A549 treated with CORT108297 at 1 μM for 4 hours (cell line): ENCODE measurements at places on chromosomes 4 and X. TPM values are rescaled to one million over a fixed set of nuclear protein-coding genes. Genes with fewer than 3 reads are reported as not detected.

Gene BMP3
- total RNA-seq = not detected in 5 replicates

Gene FAM200B
- total RNA-seq = 29.0 to 38.8 TPM (median 32.7 TPM) in 5 replicates

Gene FREM3
- not detected in 5 replicates for total RNA-seq

Gene BLTP1
- total RNA-seq = 5.3 to 9.7 TPM (median 8.8 TPM) in 5 replicates

Gene BEX5
- total RNA-seq = not detected in 5 replicates

Gene ADGRG4
- total RNA-seq = not detected in 5 replicates

Gene KLF8
- total RNA-seq = 0.03 to 0.08 TPM in 2 of 5 replicates, not detected in the others

Gene TDO2
- 0.43 to 1.2 TPM (median 0.90 TPM) in 5 replicates for total RNA-seq

Gene GPAT3
- total RNA-seq = 37.1 to 44.8 TPM (median 41.4 TPM) in 5 replicates

Gene CCDC110
- 0.04 to 0.09 TPM (median 0.07 TPM) in 3 of 5 replicates, not detected in the others for total RNA-seq

Gene RNF128
- total RNA-seq = 0.06 to 0.10 TPM (median 0.09 TPM) in 3 of 5 replicates, not detected in the others
